NCI-H1417 treated with DMSO at 0.1 percent for 48 hours (cell line): ENCODE measurements at places on chromosomes 3 and 15.

DNA sequence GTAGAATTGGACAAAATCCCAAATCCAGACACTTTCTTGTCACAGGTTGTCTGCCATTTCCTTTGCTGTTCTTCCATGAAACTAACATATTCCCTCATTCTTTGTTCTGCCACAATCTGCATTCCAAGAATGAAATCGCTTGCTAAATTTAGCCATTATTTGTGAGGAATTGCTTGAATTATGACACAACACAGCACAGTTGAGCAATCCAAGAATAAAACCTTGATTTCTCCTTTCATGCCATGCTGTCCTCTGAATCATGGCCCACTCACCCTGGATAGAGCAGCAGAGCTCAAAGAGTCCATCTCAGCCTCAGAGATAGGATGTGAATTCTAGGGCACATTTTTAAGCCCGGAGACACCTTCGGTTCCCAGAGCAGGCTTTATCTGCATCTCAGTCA is 35.2 kb upstream of the GREM1 start:
- DNase-seq = no peak

- no peak for DNase-seq
Measured at GRCh38 chr15:33608714-33609113, 297.9 kb downstream of the RYR3 start.

DNA sequence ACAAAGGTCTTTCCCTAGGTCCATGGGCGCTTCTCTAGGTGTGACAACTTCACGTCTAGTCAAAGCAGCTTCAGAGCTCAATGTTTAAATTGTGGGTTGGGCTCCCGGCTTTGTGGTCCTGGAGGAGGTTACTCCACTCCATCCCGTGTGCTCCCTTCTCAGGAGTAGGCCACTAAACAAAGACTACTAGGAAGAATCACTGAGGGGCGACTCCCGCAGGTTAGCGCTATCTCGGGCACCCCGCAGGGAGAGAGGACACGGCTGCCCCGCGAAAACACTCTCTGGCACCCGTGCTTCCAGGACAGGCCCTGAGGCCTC is 500 bp downstream of the PARP6 start:
- DNase-seq = no peak

- DNase-seq = no peak
Measured at GRCh38 chr3:149579161-149579560, 78.7 kb downstream of the WWTR1 start.

GRCh38 chr3:111732252-111732879 is 126.7 kb upstream of the PHLDB2 start:
- DNase-seq = no peak

GRCh38 chr3:189961522-189962161 is 159.1 kb downstream of the P3H2 start:
- DNase-seq = peak; percentile 20

GRCh38 chr3:190615607-190616006 is 101.7 kb downstream of the IL1RAP start:
- DNase-seq = no peak

GRCh38 chr3:105527949-105528348 is 161.2 kb downstream of the ALCAM start:
- peak; percentile 92 for DNase-seq

DNA sequence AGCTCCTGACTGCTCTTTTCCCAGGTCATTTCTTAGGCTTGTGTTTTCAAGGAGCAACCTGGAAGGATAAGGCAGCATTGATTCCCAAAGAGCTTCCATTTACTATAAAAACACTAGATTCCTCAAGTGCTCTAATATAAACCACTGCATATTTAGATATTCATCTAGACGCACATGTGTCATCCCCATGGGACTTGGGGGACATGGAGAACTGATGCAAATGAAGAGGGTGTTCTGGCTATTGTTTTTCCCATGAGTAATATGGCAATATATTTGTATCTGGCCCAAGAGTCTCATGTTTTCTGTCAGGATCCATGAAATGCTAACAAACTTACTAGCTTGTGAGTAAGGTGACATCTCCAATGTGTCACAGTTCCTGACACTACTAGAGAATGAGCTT is 31.3 kb downstream of the HACD2 start:
- DNase-seq = no peak

DNA sequence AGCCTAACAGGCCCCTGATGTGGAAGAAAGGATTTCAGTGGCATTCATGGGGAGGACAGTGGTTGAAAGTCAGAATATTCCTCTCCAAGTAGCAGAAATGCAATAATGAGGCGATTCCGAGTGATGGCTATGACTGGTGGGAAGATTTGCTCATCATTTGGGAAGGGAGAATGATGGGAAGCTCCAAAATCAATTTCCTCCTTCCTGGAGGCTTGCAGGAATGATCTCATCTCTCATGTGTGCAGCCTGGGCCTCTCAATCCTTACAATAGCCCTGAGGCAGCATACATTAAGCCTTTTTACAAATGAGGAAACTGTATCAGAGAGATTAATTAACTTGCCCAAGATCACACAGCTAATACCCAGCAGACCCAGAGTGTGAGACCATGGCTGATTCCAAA is 58.7 kb downstream of the BOC start:
- no peak for DNase-seq

DNA sequence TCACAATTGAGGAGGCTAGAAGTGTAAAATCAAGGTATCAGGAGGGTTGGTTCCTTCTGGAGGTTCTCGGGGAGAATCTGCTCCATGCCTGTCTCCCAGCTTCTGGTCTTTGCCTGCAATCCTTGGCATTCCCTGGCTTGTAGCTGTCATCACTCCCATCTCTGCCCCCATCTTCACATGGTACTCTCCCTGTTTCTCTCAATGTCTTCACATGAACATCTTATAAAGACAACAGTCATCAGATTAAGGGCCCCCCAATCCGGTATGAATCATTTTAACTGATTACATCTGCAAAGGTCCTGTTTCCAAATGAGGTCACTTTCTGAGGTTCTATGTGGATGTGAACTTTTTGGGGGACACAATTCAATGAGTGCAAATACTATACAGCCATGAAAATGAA is 113.0 kb upstream of the GALNT15 start:
- no peak for DNase-seq

- DNase-seq = no peak
Measured at GRCh38 chr15:62766599-62766998, 275.9 kb upstream of the TPM1 start.

- DNase-seq = no peak
Measured at GRCh38 chr15:51186891-51187290, 92.2 kb upstream of the TNFAIP8L3 start.

DNA sequence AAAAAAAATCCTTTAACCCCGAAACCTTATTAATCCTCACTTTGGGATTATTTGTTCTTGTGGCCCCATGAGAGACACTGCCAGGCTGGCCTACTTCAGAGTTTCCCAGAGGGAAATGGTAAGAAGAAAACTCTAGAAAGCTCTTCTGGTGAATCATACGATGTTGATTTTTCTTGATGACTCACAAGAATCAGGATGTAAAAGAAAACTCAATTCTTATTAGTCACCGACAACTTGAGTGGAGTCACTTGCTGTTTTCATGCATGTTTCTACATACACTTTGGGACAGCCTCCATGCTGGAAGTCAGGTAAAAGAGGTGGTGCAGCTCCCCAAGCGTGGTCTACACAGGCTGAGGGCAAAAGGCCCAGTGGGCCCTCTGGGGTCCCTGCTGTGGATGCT is 42.8 kb downstream of the MYO5C start:
- DNase-seq = no peak

DNA sequence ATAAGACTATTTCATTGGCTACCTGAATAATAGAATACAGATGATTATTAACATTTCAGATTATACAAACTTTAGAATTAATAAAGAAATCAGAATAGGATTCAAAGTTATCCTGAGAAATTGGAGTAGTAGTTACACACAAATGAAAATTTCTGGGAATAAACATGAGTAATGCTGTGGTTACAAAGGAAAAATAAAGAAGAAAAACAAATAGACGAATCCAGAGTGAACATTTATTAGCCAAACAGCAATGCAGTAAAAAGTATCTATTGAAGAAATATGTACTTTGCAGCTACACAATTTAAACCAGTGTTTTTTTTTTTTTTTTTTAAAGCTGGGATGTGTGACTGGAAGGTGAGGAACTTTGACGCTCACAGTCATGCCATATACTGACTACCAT is 1159.2 kb downstream of the TUSC7 start:
- no peak for DNase-seq

- no peak for DNase-seq
Measured at GRCh38 chr15:40754883-40755811, at the start of gene RMDN3. TSS of gene RMDN3 (minus strand) at chr15:40755254. CDS start at chr15:40754783, 471 bp downstream.

GRCh38 chr15:62550106-62550505 is 385.0 kb upstream of the C2CD4B start:
- DNase-seq = no peak

DNA sequence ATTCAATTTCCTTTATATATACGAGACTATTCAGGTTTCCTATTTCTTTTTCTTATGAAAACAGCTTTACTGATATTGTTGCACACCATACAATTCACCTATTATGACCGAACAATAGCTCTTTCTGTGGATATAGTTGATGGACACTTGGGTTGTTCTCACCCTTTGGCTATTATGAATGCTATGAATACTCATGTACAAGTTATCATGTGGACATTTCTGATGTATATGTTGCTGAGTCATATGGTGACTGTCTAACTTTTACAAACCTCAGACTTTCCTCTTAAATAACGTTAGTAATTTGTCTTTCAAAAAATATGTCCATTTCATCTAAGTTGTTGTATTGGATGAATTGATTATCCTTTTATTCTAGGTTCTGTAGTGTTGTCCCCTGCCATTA is 15.7 kb upstream of the USF3 start:
- no peak for DNase-seq

GRCh38 chr3:61060411-61060861 is 190.8 kb downstream of the FHIT start:
- no peak for DNase-seq

- no peak for DNase-seq
Measured at GRCh38 chr15:72229076-72229946, 1.7 kb downstream of the PKM start.

DNA sequence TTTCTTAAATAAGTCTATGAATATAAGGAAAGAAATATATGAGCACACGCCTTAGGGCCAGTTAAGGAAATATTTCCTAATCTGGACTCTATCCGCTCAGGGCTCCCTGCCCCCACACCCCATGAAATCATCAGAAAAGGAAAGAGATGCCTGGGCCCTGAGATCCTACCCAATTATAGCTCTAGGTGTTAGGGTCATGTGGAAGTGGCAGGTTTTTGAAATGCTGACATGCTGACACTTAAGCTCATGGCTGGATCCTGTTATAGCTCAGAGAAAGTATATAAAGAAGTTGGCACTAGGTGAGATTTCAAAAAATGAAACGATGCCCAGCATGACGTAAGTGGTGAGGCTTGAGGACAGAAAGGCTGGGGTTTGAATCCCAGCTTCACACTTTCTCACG is 43.5 kb upstream of the AKAP13 start:
- DNase-seq = no peak

- no peak for DNase-seq
Measured at GRCh38 chr15:49045751-49046219, 461 bp downstream of the SECISBP2L start.

DNA sequence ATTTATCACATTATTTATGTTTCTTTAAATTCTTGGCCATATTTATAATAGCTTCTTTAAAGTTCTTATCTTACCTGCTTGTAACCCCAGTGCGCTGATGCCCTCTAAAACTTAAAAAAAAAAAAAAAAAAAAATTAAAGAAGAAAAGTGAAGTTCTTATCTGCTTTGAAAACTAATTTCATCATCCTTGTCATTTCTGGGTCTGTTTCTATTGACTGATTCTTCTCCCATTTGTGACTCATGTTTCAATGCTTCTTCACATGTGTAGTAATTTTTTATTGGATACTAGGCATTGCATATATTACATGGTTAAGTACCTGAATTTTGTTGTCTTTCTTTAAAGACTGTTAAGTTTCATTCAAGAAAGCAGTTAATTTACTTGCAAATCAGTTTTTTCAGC is 3.4 kb upstream of the SEC22A start:
- no peak for DNase-seq

DNA sequence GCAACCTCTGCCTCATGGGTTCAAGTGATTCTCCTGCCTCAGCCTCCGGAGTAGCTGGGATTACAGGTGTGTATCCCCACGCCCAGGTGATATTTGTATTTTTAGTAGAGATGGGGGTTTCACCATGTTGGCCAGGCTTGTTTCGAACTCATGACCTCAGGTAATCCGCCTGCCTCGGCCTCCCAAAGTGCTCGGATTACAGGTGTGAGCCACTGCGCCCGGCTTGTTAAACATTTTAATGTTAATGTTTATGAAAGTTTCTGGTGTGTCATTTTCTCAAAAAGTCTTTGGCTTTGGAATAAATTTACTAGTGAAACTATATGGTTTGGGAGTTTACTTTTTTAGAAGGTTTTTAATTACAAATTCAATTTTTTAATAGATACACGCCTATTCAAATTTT is 698.8 kb downstream of the MECOM start:
- no peak for DNase-seq

- DNase-seq = no peak
Measured at GRCh38 chr3:55621648-55622047, 134.5 kb upstream of the WNT5A start.

GRCh38 chr3:15629860-15630597 is 28.5 kb downstream of the BTD start:
- no peak for DNase-seq

GRCh38 chr15:66148187-66148586 is 105.4 kb downstream of the MEGF11 start:
- DNase-seq = no peak

DNA sequence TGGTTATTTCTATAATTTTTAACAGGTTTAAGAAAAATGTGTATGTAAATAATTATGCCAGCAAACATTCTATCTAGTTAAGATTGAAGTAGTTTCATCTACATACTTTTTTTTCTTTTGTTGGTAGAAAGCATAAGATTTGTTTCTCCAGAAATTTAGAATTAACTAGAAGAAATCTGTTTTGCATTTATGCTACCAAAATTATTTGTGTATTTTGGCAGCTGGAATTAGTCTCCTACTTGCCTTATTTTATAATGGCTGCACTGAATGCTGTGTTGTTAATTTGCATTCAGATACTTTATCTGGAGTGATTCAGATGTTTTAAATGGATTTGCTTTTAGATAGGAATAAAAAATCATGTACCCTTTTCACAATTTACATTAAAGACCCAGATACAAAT is 100.2 kb upstream of the NAALADL2 start:
- no peak for DNase-seq

GRCh38 chr3:163809540-163809993 is 1268.7 kb downstream of the SI start:
- DNase-seq = no peak

GRCh38 chr3:128007033-128007424 is 45.2 kb upstream of the SEC61A1 start:
- no peak for DNase-seq

DNA sequence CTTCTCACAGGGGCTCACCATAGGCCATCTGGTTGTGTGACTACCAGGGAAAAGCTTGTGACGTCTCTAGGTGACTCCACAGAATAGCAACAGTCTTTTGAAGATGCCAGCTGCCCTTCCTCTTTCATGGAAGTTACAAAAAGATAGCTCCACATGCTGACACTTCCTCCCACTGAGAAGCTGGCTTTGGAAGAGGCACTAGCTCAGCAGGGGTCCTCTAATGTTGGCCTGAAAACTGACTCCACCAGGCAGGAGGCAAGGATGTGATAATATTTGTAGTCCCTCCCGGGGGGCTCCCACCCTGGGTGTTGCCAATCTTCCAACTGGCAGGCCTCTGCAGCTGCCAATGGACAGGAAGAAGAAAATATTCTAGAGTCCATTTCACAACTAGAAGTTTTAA is 343.5 kb downstream of the NEK10 start:
- no peak for DNase-seq
